ENCODE measurements at places on chromosomes 4 and X.

DNA sequence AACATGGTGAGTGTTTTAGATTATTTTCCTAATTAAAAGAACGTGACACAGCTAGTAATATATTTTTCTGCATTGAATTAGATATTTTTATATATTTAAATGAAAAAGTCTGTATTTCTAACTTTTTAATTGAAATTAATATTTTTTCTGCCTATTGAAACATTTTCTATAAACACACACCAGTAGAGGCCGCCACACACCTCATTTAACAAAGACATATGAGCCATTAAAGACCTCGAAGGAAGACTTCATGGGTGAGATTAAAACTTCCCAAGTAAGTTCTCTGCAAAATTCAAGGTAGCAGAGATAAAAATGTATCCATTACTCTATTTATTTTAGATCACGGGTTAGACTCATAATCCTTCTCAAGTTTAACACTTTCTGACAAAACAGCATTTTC lies 8.3 kb downstream of the SLITRK2 start:
- no peak for DNase-seq

DNA sequence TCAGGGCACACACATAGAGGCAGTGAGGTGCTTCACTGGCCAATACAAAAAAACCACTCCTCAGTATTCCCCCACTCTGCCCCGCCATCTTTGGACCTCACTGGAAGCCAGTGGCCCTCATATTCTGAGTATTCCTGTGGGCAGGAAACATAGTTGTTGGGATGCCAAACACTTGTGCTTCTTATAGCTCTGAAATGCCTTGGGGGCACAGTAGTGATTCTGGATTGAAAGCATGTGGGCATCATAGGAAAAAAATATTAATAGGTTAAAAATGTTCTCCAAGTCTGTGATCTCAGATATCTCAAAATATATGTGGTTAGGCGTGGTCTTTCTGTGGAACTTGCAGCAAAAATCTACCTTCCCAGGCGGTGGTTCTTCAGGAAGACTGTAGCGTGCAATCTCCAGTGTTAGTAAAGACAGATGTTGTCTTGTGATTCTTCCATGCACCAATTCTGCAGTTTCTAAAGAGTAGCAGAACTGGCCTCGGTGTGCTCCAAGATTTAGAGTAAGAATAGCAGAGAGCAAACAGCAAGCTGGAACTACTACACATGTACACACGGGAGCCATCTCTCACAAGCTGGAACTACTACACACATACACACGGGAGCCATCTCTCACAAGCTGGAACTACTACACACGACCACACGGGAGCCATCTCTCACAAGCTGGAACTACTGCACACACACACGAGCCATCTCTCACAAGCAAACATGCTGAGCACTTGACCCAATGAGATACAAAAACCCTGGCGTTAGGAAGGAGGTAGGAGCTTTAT lies 8.0 kb upstream of the TENM3 start:
- DNase-seq: no peak

DNA sequence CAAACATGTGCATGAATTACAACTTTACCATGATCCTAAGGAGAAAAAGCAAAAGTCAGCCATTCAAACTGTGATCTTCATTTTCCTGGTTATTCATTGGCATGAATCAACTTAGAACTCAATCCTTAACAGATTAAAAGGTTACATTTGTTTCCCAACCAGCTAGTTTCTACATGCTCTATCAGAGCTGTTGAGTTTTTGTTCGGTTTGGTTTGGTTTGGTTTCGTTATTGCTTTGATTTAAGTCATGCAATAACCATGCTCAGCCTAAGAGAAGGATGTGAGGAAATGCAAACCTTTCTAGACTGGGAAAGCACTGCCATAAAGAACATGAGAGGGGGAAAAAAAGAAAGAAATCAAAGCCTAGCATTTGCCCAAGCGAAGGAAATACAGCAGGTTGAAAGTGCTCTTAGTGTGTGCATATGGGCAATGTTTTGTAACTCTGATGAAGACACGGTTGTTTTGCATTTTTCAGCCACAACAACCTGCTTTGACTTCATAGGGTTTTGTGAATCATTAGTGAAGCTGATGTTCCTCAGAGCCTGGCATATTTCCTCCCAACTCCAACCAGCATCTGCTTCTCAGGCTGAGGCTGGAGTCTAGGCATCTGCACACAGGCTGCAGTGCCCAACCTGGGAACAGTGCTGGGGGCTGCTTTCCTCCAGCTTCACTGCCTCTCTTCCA lies 234.3 kb downstream of the ZNF674 start:
- no peak for DNase-seq

GRCh38 chr4:8009710-8010511 lies 70.2 kb upstream of the AFAP1 start:
- no peak for DNase-seq

GRCh38 chr4:114921191-114921590 lies 192.2 kb downstream of the NDST4 start:
- DNase-seq: no peak

GRCh38 chrX:38627683-38628082 lies 66.3 kb downstream of the TSPAN7 start:
- no peak for DNase-seq

DNA sequence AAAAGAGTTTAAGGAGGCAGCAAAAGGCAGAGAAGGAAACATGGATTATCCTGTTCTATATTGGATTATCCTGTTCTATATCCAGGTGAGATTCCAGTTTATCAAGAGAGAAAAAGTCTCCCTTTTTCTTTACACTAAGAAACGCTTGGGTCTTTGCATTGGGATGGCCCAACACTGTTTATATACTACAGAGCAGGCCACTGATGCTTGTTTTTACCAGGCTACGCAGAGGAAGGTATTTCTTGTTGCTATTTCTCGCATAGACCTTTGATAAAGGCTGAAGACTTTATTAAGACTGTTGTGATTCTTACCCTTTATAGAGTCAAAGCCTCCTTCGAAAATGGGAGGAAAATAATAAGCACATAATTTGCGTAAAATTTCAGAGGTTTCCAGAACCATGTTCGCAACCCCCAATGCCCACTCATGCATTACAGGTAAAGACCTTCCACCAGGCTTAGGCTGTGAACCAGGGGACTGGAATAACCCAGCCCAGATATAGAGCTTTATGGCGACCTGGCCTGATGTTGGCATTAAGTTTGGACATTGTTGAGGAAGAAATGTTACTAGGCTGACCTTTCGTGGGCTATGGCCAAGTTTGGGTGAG lies 218.3 kb downstream of the PTTG2 start:
- no peak for DNase-seq

- no peak for DNase-seq
These were observed 891 bp downstream of the TLR2 start for GRCh38 chr4:153684971-153685371.

DNA sequence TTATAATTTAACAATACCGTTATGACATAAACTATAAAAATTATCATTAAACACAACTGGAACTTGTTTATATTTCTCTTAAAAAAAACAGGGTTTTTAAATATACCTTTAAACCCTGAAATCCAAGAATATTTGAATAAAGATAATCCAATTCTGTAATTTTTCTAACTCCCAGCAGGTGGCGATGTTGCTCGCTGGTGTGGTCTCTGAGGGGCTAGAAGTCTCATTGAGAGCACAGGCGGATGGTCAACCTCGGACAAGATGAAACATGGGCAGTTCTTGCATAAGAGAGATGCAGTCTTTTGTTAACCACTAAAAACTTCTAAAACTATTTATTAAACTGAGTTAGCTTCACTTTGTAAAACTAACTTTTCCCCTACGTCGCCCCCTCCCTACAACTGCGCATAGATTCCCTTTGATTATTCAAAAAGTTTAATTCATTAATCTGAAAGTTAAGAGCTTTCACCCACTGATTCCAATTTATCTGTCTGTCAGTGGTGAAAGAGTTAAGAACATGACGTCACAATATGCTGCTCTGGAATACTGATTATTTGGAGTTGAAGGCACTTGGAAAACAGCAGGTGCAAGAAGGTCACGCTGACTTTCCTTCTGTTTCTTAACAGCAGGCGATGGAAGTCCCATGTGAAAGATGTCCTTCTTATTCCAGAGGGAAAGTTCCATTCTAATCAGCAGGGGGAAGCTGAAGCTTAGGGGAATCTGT lies 29.5 kb downstream of the DMP1 start:
- peak; percentile 2 for DNase-seq

DNA sequence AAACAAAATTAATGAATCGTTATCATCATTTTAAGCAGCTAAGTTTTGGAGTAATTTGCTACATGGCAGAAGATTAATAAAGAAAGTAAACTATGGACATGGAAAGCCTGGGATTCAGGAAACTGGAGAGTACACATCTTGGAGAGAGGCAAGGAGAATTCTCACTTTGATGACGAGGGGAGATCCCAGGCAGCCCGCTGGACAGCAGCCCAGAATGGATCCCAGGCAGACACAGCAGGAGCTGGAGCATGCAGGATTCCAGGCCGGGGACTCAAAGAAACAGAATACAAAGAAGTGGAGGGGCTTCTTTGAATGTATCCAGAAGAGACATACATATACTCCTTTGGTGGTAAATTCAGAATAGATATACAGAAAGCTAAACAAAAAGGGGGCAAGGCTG lies 118.0 kb upstream of the ATP6AP2 start:
- DNase-seq: no peak

DNA sequence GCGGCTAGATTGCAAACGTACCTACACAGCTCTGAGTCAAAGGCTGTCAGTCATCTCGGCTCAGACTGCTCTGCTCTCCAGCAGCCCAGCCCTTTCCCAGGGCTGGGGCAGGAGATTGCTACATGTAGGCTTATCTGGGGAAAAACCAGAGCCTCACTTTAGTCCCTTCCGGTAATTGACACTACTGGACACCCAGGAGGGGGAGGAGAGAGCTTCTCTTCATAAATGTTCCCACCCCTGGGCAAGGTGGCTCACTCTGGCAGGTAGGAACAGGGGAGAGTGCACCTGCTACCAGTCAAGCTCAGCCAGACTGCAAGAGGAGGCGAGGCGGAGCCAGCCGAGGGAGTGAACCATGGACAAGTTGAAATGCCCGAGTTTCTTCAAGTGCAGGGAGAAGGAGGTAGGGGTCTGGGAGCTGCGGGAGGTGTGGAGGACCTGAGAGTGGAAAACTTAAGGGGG lies at the start of gene SLC6A14:
Gene SLC6A14, plus strand, starts transcription at position 249 of the 459 bp plus-strand sequence. Its CDS starts 104 bp downstream, at position 353.
- no peak for DNase-seq

DNA sequence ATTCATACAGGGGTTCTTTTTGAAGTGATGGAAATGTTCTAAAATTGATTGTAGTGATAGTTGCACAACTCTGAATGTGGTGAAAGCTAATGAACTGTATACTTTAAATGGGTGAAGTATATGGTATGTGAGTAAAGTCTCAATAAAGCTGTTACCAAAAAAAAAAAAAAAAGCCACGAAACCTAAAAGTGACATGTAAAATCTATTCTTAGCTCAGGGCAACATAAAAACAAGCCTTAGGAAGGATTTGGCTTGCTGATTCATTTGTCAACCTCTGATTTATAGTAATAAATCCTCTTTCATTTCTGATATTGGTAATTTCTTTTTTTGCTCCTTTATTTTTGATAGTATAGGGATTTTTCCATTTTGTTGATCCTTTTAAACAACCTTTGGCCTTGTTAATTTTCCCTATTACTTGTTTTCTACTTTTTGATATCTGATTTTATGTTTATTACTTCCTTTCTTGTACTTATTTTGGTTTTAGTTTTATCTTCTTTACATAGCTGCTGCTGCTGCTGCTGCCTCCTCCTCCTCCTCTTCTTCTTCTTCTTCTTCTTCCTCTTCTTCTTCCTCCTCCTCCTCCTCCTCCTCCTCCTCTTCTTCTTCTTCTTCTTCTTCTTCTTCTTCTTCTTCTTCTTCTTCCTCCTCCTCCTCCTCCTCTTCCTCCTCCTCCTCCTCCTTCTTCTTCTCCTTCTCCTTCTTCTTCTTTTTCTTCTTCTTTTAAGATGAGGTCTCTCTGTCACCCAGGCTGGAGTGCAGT lies 79.4 kb downstream of the ADGRG4 start:
- no peak for DNase-seq

- no peak for DNase-seq
These were observed 767 bp downstream of the PAQR3 start for GRCh38 chr4:78938474-78938867.

DNA sequence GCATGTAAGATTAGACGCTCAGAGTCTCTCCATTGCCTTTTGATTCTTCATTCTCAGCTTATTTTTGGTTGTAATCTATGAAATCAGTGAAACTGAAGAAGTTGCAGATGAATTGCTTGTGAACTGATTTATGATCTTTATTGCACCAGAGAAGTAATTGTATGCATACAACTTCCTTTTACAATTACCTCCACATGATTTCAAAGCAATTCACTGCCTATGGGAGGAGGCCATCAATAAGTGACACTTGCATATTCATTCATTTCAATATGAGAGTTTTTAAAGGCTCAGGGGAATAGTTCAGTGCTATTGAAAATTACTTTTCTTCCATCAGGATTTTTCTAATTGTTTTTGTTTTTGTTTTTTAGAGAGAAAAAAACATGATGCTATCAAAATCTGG lies 222.3 kb downstream of the NKX6-1 start:
- no peak for DNase-seq

DNA sequence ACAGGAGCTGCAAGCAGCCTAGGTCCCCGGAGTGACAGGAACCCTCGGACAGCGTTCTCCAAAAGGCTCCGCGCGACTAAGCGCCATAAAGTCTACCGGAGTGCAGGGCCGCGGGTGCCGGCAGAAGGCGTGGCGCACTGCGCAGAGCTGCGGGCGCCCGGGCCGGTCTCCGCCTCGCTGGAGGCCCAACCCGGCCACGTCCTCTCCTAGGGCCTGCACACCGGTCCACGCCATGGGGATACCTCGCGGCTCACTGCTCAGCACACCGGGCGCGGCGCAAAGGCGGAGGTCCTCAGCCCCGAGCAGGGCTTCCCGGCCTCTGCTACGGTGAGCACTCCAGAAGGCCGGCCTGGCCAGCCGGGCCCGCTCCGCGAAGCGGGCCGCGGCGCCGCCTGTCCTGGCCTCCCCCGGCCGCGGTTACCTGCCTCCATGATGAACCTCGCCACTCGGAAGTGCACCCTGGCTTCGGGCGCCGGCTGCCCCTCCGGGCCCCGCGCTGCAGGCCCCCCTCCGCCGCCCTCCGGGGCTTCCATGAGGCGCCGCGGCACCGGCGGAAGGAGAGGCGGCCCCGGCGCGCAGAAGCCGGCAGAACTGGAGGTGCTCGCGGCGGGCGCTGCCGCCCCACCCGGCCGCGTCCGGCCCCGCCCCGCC lies at the start of gene CCNQ:
Gene CCNQ, minus strand, starts transcription at position 599 of the 651 bp plus-strand sequence. Its CDS starts 66 bp downstream, at position 533.
- DNase-seq: no peak

DNA sequence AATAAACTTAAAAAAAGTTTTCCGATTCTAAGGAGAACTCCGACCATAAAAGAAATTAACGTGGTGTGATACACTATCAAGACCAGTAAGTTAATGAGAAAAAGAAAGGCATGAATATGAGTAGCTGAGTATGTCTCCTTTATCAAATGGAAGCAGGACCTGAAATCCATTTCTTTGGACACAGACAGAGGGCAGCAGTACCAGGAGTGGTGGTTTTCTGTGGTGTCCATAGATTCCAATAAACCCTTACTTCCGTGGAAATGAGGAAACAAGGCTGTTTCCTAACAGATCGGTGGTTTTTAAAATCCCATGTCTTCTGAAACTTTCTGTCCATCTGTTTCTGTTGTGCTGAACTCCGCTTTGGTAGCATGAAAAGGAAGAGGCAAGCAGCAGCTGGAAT lies 128.5 kb upstream of the TSPAN5 start:
- no peak for DNase-seq
